ENCODE measurements at places on chromosomes 12 and 14. TPM values are rescaled to one million over a fixed set of nuclear protein-coding genes. Genes with fewer than 3 reads are reported as not detected.

Gene DIO2
- 2.2 TPM for total RNA-seq

Gene PTPN6
- total RNA-seq = 12.9 TPM

Gene CPM
- 5.3 TPM for total RNA-seq

Gene COQ10A
- total RNA-seq = 16.7 TPM

Gene FGD6
- 15.1 TPM for total RNA-seq

Gene BHLHE41
- total RNA-seq = 0.71 TPM

Gene GNB3
- 1.9 TPM for total RNA-seq

Gene NINJ2
- total RNA-seq = 1.1 TPM

Gene HNF1A
- 3.9 TPM for total RNA-seq

Gene CCDC196
- not detected for total RNA-seq

Gene VAMP1
- 11.9 TPM for total RNA-seq

Gene GRIN2B
- total RNA-seq = 2.8 TPM

Gene GPRC5D
- total RNA-seq = 0.22 TPM

Gene TRHDE
- total RNA-seq = 0.14 TPM

Gene PRPF40B
- total RNA-seq = 7.9 TPM
